ENCODE measurements at places on chromosomes 12 and 14.

DNA sequence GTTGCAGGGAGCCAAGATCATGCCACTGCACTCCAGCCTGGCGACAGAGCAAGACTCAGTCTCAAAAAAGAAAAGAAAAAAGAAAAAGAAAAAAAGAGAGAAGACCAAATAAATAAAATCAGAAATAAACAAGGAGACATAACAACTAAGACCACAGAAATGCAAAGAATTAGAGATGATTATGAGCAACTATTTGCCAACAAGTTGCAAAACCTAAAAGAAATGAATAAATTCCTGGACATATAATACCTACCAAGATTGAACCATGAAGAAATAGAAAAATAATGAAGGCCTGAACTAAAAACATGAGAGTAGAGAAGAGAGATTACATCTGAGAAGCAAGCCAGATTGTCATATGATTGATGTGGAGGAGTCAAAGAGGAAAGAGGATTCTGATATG, 17.6 kb upstream of the EPS8 start:
- DNase-seq = no peak

GRCh38 chr12:11684393-11684792, 34.9 kb downstream of the ETV6 start:
- no peak for DNase-seq

DNA sequence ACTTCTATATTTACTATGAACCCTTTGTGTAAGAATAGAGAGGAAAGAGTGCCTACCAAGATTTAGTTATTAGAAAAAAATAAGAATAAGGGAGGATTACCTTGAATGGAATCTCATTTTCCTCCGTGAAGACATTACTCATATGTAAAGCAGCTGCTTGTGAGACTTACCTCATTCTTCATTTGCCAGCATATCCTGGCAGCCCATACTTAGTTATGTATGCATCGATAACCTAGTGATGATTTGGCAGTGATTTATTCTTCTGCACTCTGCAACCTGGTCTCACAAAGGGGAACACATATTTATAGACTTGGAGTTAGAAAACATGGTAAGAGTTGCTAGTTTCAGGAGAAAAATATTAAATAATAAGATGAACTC, 56.8 kb downstream of the LRFN5 start:
- DNase-seq = no peak

GRCh38 chr14:73460691-73461127, 2.4 kb upstream of the NUMB start:
- no peak for DNase-seq

DNA sequence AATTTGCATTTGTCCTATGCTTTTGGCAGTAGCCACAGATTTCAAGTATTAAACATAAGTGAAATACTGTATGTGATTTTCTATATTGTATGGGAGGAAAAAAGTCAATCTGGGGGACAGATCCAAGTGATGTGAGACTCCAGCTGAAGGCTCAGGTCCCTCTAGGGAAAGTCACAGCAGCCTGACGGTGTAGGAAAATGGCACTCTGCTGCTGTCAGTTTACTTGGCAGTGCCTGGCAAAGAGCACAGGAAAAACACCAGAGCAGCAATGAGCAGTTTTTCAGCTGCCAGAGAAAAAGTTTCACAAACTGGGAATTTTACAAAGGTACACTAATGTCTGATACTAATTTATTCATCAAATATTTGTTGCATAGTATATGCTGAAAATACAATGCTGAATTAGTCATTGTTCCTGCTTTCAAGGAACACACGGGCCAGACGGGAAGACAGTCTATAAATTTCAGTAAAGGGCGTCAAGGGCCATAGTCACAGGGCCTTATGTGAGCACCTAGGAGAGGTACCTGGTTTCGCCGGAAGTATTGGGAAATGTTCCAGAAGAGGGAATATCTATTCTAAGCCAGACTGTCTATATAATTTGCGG, 66.2 kb upstream of the SLC38A2 start:
- no peak for DNase-seq

DNA sequence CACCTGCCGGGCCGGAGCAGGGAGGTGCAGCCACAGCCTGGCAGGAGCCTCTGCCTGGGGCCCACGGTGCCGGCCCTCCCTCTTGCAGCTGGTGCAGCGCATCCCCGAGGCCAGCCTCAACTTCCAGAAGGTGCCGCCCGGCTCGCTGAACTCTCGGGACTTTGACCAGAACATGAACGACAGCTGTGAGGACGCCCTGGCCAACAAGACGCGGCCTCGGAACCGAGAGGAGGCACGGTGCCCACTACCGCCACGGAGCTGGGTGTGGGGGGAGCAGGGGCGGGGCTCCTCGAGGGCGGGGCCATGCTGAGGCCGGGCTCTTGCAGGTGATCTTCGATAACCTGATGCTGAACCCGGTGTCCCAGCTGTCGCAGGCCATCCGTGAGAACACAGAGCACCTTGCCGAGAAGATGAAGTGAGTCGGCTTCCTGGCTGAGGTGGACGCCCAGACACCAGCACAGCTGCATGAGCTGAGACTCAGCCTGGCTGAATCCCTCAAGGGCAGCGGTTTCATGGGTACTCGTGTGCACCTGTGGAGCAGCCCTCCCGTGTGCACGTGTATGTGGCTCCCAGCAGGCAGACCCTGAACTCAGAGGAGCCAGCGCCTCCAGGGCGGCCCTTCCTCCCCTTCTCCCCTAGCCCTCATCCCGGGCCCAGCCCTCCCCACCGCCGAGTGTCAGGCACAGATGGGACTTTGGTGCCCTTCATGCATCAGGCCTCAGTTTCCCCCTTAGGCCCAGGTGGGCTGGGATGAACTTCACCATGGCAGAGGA, 28.6 kb downstream of the CEP170B start:
- no peak for DNase-seq

GRCh38 chr14:52692248-52692962, 3.0 kb downstream of the ERO1A start:
- no peak for DNase-seq

GRCh38 chr12:129075460-129076208, 222.4 kb downstream of the GLT1D1 start:
- no peak for DNase-seq

DNA sequence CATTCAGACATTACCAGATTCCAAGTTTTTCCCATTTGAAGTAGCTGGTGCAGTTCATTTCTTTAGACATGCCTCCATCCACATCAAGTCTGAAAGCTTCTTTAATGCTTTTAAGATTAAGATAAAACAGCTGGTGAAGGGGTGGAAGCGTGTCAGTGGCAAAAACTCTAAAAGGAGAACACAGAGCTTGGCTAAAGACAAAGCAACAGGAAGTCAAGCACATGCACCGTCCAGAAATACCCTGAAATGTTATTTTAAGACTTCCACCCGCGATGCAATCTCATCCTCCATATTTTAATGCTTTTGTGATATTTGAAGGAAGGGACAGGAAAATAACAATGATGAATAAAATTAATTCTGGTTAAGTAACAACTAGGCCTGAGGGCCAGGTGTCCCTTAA, 31.8 kb downstream of the PPM1H start:
- DNase-seq = no peak

DNA sequence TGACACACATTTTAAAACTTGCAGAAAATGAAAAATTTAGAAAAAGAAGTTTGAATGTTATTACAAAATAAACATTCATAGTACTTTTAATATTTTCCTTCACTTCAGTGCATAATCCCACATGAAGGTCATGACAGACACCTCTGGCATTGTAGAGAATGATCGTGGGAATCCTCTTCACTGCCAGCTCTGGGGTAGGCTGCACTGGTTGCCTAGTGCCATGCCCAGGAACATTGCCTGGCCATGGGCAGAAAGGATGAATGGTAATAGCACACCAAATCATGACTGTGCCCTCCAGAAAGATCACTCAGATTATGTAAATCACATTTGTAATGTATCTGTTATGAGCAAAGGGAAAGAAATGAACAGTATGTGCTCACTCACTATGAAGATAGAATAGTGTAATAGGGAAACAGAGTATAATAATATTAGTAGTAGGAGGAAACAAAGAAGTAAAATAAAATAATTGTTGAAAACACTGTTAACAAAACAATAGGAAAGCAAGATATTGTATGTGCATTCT, 161.6 kb downstream of the PLCZ1 start:
- no peak for DNase-seq

DNA sequence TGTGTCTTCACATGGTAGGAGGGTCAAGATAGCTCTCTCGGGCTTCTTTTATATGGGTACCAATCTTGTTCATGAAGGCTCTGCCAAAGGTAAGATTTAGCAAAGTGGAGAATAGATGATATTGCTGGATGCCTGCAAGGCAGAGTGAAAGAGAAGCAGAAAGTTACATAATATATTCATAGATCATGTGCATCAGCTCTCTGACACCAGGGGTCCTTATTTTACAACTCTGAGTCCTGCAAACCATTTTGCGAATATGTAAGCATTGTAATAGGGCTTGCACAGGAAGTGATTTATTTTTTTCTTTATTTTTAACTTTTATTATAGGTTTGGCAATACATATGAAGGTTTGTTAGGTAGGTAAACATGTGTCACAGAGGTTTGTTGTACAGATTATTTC, 31.8 kb downstream of the CRADD start:
- DNase-seq = no peak

- DNase-seq = no peak
Observed at GRCh38 chr12:57735198-57735855, 3.2 kb downstream of the AGAP2 start.

GRCh38 chr12:13099066-13099843, 4.2 kb downstream of the GSG1 start:
- no peak for DNase-seq
